ENCODE measurements at places on chromosomes 6 and 20.
A peak's percentile ranks its signal among the peaks of the same experiment; 100 is the strongest.

GRCh38 chr6:3726421-3726820 is 25.1 kb downstream of the PXDC1 start:
- H3K27me3 ChIP-seq = no peaks in the 10 kb centered on the region
- H3K36me3 ChIP-seq = no peaks in the 10 kb centered on the region
- H3K27ac ChIP-seq = no peak overlapping the region
- no peak for DNase-seq
- H3K4me1 ChIP-seq = peaks cover 3% of the 10 kb centered on the region

GRCh38 chr6:28978133-28978491 is 27.0 kb downstream of the ZNF311 start:
- no peak overlapping the region for H3K4me3 ChIP-seq
- H3K27me3 ChIP-seq = peaks cover 10% of the 10 kb centered on the region
- no peak for DNase-seq

DNA sequence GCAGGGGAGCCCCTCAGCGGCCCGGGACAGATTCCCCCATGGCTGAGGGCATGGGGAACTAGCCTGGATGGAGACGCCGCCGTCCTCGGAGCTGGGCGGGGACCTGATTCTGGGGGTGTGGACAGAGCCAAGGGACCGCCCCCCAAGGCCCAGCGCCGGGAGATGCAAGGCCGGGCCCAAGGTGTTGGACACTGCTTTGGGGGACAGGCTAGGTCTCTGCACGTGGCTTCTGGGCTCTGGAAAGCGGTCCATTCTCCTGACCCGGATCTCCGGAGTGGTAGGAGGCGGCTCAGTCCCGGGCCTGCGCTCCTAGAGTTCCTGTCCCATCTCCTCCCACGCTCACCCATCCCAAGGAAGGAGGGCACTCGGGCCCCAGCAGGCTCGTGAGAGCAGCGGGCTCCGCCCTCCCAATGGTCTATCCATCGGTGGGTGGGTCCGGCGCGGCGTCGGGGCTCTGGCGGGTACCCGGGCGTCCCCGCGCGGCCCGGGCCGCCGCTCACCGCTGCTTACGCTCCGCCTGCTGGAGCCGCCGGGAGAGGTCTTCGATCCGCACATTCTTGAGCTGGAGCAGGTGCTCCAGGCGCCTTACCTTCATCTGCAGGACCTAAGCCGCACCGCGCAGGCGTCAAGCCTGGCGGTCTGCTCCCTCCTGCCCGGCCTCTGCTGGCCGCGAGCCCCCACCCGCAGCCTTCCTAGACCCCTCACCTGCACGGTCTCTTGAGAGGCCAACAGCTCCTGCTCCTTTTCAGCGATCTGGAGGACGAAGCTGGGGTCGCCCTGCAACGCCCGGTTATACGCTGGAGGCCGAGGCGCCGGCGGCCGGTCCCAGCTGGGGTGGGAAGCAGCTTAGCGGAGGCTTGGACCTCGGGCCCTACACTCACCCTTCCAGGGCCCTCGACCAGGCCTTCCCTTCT is 3.3 kb downstream of the SPEF1 start:
- peaks cover 47% of the 10 kb centered on the region for H3K4me1 ChIP-seq
- H3K27me3 ChIP-seq = peaks cover 18% of the 10 kb centered on the region
- H3K27ac ChIP-seq = no peak overlapping the region
- H3K36me3 ChIP-seq = no peaks in the 10 kb centered on the region
- DNase-seq = no peak
- H3K4me3 ChIP-seq = peak overlapping the region; percentile 51

- no peaks in the 10 kb centered on the region for H3K4me1 ChIP-seq
- H3K4me3 ChIP-seq = no peak overlapping the region
- H3K27ac ChIP-seq = no peak overlapping the region
- no peak for DNase-seq
These were observed 339.0 kb upstream of the ADGRB3 start for GRCh38 chr6:68296126-68296525.

GRCh38 chr6:100881707-100882040 is 545 bp upstream of the ASCC3 start:
- H3K4me1 ChIP-seq = peaks cover 39% of the 10 kb centered on the region
- DNase-seq = no peak
- peak overlapping the region; percentile 94 for H3K27ac ChIP-seq
- no peaks in the 10 kb centered on the region for H3K36me3 ChIP-seq

DNA sequence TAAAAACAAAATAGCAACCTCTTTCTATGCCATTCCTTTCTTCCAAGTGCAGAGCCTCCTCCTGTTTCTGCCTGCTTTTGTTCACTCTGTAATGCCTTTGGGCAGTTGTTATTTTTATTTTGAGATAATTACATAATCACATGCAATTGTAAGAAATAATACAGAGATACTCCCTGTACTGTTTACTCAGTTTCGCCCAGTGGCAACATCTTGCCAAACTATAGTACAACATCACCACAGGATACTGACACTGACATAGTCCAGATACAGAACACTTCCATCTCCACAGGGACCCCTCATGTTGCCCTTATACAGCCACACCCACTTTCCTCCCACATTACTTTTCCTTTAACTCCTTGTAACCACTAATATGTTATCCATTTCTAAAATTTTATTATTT is 59.7 kb downstream of the BANF2 start:
- H3K27me3 ChIP-seq = no peaks in the 10 kb centered on the region
- no peak for DNase-seq
- no peaks in the 10 kb centered on the region for H3K4me1 ChIP-seq
- no peaks in the 10 kb centered on the region for H3K36me3 ChIP-seq
- no peak overlapping the region for H3K27ac ChIP-seq

GRCh38 chr6:54646069-54646950 is 200.3 kb upstream of the FAM83B start:
- no peaks in the 10 kb centered on the region for H3K4me1 ChIP-seq
- no peak overlapping the region for H3K4me3 ChIP-seq
- H3K27ac ChIP-seq = no peak overlapping the region
- peak; percentile 5 for DNase-seq
- no peaks in the 10 kb centered on the region for H3K36me3 ChIP-seq

DNA sequence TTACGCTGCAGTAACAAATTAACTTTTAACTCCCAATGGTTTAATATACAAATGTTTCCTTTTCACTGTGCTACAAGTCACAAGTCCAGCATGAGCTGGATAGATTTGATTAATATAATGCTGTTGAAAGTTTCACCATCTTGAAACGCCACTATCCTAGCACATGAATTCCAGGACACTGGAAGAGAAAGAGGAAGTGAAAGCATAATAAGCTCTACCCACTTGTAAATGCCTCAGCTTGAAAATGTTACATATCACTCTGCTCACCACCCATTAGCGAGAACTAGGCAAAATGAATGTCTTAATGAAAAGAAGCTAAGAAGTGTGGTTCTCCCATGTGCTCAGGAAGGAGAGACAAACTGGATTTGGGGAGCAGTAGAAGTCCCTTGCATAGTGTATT is 46.9 kb downstream of the PCSK2 start:
- no peak overlapping the region for H3K4me3 ChIP-seq
- H3K27ac ChIP-seq = no peak overlapping the region
- H3K36me3 ChIP-seq = no peaks in the 10 kb centered on the region
- H3K4me1 ChIP-seq = no peaks in the 10 kb centered on the region

DNA sequence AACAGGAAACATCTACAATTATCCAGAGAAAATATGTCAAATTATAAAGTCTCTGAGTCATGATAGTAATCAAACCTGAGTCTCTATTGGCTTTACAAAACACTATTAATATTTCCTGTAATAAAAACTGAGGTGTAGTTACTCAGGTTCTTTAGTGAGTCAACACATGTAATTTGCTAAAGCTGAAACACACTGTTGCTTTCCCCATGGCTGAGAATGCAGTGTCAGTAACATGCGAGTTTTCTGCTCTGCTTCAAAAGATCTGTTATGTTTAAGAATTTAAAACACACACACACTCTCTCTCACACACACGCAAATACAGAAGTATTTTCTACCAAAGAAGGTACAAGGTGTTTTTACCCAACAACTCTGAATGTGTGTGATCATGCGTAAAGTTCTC is 38.6 kb downstream of the ATXN1 start:
- no peak overlapping the region for H3K4me3 ChIP-seq
- H3K27ac ChIP-seq = no peak overlapping the region
- no peaks in the 10 kb centered on the region for H3K36me3 ChIP-seq
- H3K4me1 ChIP-seq = peaks cover 72% of the 10 kb centered on the region
- no peaks in the 10 kb centered on the region for H3K27me3 ChIP-seq
- no peak for DNase-seq

DNA sequence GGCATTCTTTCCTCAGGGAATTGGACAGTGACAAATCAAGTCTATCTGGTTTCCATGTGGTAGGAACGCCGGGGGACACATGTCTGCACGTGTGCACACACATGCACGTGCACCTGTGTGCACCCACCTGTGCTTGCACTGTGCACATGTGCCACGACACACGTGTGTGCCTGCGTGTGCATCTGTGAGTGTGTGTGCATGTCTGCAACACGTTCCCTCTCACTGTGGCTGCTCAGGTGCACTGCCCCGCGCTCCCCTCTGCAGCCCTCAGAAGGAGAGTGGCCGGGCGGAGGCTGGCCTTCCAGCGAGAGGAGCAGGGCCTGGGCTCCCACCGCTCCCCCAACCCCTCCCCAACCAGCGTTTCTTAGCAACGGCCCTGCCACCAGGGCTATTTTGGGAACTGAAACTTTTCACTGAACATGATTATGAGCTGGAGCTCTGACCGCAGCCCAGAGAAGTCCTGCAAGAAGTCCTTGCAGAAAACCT is 147.8 kb downstream of the PHACTR3 start:
- no peak for DNase-seq
- H3K36me3 ChIP-seq = no peaks in the 10 kb centered on the region
- H3K4me3 ChIP-seq = no peak overlapping the region
- H3K27ac ChIP-seq = no peak overlapping the region
- H3K4me1 ChIP-seq = peaks cover 4% of the 10 kb centered on the region

- H3K4me3 ChIP-seq = no peak overlapping the region
- peaks cover 39% of the 10 kb centered on the region for H3K4me1 ChIP-seq
- H3K36me3 ChIP-seq = no peaks in the 10 kb centered on the region
These were observed 21.9 kb downstream of the ATXN1 start for GRCh38 chr6:16739329-16739801.

DNA sequence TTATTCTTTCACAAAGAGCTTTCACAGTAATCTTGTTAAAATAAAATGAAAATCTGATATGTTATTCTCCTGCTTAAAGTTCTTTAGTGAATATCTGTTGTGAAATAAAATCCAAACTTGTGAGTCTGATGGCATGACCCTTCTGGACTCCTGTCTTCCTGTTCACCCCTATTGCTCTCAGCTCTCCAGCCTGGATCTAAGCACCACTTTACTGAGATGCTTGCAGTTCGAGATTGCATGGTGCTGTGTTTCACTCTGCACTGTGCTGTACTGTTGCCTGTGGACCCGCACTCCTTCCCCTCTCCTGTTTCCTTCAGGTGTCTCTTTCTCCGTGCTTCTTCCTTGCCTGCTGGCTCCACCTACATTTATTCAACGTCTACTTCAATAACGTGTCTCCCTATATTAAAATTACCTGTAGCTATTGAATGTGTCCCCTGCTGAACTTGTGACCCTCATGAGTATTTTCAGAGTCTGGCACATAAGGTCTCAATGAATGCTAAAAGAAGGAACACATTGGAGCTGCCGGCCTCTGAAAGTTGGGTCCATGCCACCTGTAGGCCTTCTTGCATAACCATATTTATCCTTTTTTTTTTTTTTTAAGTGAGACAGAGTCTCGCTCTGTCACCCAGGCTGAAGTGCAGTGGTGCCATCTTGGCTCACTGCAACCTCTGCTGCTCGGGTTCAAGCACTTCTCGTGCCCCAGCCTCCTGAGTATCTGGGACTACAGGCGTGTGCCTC is 100.1 kb downstream of the ARID1B start:
- no peak overlapping the region for H3K4me3 ChIP-seq
- no peaks in the 10 kb centered on the region for H3K27me3 ChIP-seq
- no peak overlapping the region for H3K27ac ChIP-seq
- peaks cover 3% of the 10 kb centered on the region for H3K4me1 ChIP-seq

DNA sequence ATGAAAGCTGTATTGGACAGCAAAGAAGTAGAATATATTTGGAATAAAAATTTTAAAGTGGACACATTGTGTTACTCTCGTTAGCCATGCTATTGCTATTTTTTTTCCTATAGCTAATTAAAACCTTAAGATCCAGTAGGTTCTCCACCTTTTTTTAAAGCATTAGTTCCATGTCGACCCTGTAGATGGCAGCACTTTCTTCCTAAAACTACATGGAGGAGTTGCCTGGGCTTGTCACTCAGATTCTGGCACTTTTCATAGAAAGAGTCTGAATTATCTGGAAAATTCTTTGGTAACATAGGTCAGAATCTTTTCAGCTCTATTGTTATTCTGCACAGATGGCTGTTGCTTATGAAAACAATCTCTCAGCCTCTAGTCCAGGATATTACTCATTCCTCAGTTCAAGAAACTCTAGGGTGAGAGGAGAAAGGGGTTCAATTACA is 42.0 kb upstream of the ESR1 start:
- H3K27me3 ChIP-seq = no peaks in the 10 kb centered on the region
- H3K4me3 ChIP-seq = no peak overlapping the region
- H3K4me1 ChIP-seq = peaks cover 13% of the 10 kb centered on the region
- no peak for DNase-seq

DNA sequence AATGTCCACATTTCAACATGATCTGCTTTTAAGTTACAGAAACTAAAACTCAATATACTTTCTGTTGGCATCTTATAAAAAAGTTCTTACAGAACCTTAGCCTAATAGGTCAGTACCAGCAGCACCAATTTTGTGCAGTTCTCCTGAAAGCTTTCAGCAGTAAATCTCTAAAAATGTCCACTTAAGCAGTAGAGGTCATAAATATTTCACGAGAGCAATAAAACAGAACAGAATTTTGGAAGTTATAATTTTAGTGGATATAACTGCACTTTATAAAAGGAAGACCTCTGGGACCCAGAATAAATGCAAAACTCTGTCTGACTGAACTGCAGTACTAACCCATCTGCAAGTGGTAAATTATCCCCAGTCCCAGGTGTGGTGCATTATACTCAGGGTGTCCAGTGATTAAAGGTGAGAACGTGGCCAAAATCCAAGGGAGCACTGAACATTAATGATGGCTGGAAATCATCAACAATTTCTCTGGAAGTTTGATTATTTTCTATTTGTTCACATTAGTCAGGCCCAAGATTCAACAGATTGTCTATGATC is 172.6 kb upstream of the RSPO3 start:
- H3K4me3 ChIP-seq = no peak overlapping the region
- H3K4me1 ChIP-seq = no peaks in the 10 kb centered on the region
- H3K27me3 ChIP-seq = no peaks in the 10 kb centered on the region
- no peaks in the 10 kb centered on the region for H3K36me3 ChIP-seq

DNA sequence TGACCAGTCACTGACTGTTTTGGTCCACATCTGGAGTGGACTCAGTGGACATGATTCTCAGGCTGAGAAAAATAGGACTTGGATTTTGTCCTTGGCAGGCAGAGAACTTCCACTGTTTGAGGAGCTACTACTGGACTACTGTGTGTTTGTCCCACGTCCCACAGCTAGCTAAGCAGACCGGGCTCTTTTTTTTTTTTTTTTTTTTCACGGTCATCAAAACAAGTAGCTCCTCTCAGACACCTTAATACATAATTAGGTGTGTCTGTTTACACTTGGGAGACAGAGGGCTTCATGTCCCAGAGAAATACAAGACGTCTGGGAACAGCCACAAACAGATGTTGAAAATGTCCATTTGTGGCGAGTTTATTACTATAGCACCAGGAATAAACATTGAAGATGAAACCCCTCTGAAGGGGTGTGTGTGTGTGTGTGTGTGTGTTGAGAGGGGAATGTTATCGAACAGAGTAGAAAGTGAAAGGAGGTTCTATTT is 155.0 kb upstream of the SUPT3H start:
- peak; percentile 79 for DNase-seq
- no peak overlapping the region for H3K4me3 ChIP-seq
- H3K36me3 ChIP-seq = no peaks in the 10 kb centered on the region

- H3K27ac ChIP-seq = no peak overlapping the region
- DNase-seq = no peak
- H3K4me3 ChIP-seq = no peak overlapping the region
- H3K4me1 ChIP-seq = no peaks in the 10 kb centered on the region
- H3K36me3 ChIP-seq = no peaks in the 10 kb centered on the region
- H3K27me3 ChIP-seq = no peaks in the 10 kb centered on the region
These were observed 68.8 kb downstream of the PRL start for GRCh38 chr6:22227824-22228610.

Data from left lung (tissue), 14 donors.